ENCODE measurements at places on chromosomes 5 and 9.

DNA sequence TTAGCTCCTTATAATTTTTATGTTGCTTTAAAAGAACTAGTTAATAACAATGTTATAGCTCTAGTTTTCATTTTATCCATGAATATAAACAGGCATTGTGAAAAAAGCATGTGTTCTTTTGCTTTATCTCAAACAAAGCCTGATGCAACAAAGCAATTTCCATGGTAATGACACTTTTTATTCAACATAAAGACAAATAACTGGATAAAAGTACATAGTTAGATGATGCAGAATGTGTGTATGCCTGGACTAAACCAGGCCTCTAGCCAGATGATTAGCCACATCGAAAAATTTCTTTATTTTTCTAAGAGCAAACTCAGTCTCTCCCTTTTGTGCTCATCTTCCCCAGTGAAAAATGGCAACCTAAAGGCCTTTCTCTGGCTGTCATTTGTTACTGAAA is 125.6 kb upstream of the TARS1 start:
- no peak for DNase-seq

DNA sequence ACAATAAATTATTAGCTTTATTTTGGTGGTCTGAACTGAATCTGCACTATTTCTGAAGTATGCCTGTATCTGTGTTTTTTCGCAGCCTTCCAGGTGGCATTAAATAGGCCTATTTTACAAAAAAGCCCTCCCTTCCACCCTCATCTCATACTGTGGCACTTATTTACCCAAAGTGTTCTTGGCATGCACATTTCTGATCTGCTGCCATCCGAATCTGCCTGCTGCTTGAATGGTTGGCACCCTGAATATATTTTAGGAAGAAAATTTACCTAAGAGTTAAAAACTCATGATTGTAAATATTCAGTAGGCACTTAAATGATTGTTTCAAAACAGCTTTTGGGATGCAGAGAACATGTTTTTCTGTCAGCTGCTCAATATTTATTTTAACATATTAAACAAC is 150.1 kb downstream of the SLC28A3 start:
- DNase-seq: no peak

- DNase-seq: no peak
Observed at GRCh38 chr5:148864113-148864841, 37.9 kb downstream of the ADRB2 start.

DNA sequence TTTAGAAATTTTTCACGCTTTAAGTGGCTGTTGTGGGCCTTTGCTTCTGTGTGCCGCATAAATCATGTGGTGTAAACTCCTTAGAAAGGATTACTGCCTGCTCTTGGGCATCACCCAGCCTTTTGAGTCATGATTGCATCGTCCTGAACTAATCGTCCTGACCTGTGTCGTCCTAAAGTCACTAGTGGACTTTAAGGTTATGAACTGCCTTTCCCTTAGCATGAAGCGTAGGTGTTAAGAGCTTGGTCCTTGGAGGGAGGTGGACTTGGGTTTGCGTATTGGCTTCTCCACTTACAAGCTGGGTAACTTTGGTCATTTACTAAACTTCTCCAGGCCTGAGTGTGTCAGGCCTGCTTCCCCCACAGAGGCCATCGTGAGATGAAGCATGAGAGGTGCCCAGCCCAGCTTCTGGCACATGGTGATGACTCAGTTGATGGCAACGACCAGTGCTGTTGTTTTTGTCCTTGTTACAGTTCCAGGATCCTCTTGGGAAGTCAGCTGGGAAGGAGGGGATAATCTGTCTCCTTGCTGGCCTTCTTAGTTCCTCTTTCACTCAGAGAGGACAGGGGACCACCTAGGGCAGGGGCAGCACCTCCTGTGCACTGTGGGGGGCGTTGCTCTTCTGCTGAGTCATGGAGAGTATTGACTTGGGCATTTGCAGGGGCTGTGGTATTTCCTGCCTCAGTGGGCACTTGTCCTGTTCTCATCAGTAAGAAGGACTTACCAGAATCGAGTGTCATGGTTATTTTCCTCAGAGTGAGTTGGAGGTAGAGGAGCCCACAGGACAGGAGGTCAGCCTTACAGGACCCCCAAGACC is 54.2 kb upstream of the NCS1 start:
- no peak for DNase-seq

DNA sequence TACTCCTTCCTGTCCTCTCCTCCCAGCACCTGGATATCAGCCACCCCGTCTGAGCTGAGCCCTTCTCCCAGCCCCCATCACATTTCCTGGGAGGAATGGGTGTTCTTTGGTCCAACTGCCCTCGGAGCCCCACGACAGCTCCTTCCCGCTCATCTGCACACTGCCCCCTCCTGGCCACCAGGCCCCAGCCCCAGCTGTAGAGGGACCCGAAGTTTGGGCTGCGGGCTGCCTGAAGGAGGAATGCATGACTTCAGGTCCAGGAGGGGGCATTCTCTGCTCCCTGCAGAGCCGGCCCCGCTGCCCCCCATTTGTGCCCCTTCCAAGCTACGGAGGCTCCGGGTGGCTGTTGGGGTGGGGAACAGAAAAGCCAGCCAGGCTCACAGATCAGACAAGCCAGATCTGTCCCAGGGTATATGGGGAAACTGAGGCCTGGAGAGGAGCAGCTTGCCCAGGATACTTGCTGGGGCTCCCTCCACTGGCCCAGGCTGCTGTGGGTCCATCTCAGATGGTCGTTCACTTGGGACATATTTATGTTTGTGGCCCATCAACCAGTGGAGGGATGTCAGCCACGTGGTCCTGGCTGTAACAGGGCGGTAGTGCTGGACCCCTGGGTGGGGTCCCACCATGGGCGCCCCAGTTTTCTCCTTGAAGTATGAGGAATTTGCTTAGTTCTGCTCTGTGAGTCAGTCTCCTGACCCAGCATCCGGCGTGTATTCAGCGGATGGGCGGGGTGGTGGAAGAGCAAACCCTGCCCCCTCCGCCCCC is 33.1 kb downstream of the DAB2IP start:
- no peak for DNase-seq

DNA sequence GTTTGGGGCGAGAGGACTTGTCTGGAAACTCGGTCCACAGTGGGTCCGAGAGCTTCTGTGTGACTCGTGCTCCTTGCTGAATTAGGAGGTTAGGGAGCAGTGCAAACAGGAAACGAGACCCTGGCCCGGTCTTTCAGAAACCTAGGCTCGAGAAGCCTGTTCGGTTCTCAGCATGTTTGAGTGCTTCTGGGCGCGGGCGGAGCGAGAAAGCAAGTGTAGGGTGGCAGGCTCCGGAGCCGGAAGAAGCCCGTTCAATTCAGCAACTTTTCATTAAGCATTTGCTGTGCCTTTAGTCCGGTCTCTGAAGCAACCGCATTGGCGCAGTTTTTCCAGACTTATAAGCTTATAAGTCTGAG is 547 bp downstream of the CLTA start:
- DNase-seq: no peak

GRCh38 chr5:57450991-57451876 is 31.4 kb downstream of the ACTBL2 start:
- DNase-seq: no peak

- no peak for DNase-seq
Observed at GRCh38 chr5:1511651-1512540, 11.9 kb downstream of the LPCAT1 start.

DNA sequence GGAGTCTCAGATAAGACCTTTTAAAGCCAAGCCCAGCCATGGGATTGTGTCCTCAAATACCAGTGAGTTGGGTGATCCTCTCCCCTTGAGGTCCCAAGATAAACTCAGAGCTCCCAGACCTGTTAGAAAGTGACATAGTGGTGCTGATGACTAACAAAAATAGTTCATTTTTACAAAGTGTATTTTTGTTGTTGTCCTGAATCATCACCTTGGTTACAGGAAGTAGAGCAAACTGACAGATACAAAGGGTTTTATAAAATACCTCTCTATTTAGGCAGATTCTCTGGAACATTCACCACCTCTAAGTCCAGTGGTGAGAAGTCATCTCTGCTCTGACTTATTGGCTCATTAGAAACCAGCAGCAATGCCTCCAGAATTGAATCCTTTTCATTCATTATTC is 259.3 kb downstream of the CEMIP2 start:
- no peak for DNase-seq

DNA sequence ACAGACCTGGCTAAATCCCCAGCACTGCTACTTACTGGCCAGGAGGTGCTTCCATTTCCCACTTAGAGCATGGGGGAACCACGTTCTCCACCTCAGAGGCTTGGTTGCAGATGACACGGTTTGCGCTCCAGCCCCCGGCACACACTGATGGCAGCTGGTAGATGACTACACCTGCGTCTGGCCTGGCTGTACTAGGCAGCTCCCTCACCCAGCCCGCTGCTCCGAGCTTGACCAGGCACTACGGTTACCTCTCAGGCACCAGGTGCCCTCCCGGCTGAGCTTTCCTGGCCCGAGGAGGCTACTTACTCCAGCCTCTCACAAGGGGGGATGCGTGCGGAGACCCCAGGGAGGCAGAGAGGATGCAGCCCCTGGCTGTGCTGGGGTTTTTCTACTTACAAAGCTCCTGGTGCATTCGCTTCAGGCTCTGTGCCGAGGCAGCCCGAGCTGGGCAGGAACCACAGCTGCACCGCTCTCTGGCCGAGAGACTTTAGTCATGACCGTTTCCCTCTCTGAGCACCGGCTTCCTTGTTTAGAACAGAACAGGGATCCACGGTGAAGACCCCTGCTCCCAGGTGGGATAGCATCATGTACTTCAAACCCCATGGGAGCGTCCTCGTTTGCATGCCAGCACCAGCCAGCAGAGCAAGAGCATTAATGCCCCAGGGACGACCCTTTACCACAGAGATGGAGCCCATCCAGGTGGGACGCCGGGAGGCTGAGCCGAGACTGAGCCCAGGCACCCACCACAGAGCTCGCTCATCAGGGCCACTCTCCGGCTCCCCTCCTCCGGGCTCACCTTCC is 7.6 kb upstream of the GBGT1 start:
- DNase-seq: no peak

GRCh38 chr9:18327121-18327520 is 146.8 kb upstream of the ADAMTSL1 start:
- DNase-seq: no peak

GRCh38 chr9:126228111-126228780 is 98.4 kb upstream of the MVB12B start:
- no peak for DNase-seq

DNA sequence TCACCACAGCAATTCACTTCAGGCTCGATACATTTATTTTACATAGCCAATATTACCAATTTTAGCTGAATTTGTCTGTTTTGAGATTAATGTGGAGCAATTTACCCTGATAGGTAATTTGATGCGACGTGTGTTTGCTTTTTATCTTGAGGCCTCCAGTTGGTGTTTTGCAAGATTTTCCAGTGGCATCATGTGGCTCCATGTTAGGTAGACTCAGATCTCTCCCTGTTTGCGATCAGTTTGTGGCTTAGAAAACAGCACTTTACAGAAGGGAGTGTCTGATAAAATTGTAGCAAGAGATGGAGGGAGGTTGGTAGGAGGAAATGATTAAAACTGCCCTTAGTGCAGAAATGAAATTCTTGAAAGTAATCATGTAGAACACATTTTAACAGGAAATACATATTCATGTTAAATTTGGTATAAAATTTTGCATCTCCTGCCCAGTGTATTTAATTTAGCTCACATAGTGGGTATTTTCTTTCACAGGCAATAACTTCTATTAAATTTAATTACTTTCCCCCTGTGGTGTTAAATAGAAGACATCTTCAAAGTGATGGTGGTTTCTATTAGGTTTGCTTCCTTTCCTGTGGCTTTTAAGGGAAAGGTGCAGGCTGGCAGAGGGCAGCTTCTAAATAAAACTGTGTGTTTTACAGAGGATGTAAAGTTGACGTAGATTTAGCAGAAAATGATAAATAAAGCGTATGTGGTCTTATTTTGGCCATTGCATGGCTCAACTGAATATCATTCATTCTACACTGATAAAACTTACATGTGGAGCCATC is 135.8 kb downstream of the KDM4C start:
- DNase-seq: no peak

GRCh38 chr5:35785601-35786085 is 71.0 kb upstream of the IL7R start:
- DNase-seq: no peak

- no peak for DNase-seq
Observed at GRCh38 chr5:73663161-73663859, 37.3 kb downstream of the ARHGEF28 start.

DNA sequence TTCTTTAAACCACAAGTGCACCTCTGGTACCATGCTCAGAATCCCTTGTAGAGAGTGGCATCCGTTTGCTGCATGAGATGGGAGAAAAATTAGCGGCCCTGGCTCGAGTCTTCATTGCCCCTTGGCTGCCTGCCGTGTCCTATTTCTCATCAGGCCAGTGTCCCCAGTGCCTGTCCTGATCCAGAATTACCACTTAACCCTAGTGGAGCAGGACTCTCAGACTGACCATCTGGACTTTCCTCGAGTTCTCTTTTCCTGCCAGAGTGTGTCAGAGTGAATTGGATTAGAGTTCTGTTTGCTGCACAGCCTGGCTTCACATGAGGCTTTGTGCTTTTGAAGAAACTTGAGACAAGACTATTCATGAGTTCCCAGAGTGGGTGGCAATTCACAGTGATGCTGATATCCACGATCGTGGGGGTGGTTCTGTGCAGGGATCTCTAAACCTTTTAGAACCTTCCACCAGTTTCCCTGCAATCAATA is 92.6 kb downstream of the C9orf152 start:
- no peak for DNase-seq

GRCh38 chr9:32550150-32550561 is 2.0 kb upstream of the SMIM27 start:
- DNase-seq: no peak

- DNase-seq: no peak
Observed at GRCh38 chr5:38426490-38426889, 130.0 kb downstream of the LIFR start.

GRCh38 chr9:129655696-129656095 is 9.8 kb upstream of the PRRX2 start:
- DNase-seq: no peak

DNA sequence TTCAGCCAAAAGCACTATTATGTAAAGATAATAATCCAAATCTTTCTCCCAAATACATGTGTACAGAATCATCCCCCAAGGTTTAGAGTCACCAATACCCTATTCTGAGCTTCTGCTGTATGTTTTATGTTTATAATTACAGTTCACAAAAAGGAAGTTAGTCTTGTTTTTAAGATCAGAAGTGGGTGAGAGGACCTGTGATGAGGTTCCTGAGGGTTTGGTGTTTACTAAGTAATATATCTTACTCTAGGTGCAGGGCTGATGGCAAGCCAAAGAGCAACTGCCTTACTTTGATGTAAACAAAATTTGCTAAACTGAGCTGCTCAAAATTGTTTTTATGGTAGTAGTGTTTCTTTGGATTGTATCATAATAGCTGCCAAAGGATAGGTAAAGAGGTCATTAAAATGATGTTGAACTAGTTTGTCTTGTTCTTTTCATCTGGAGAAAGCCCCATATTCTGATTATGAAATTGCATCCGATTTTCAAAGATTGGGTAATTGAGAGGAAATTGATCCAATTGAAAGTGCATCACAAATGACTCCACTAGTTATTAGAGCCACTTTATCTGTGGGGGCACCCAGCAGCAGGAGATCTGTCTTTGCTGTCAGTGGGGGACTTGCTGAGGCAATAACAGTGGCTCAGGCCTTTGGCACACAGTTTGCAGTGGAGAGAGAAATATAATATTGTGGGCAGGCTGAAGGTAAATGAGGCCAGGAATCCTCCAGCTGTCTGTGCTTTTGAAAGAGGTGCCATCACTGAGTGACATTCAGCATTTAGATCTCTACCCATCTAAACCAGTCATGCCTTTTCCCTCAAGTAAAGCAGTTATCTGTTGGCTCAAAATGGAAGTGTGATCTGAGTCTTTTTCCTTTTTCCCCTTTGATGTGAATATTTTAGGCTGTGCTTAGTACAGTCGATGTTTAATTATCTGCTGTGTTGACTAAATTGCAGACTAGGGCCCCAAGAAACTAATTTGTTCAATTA is 14.1 kb downstream of the TRIM32 start:
- no peak for DNase-seq
